ENCODE measurements at places on chromosomes 2 and 18.

DNA sequence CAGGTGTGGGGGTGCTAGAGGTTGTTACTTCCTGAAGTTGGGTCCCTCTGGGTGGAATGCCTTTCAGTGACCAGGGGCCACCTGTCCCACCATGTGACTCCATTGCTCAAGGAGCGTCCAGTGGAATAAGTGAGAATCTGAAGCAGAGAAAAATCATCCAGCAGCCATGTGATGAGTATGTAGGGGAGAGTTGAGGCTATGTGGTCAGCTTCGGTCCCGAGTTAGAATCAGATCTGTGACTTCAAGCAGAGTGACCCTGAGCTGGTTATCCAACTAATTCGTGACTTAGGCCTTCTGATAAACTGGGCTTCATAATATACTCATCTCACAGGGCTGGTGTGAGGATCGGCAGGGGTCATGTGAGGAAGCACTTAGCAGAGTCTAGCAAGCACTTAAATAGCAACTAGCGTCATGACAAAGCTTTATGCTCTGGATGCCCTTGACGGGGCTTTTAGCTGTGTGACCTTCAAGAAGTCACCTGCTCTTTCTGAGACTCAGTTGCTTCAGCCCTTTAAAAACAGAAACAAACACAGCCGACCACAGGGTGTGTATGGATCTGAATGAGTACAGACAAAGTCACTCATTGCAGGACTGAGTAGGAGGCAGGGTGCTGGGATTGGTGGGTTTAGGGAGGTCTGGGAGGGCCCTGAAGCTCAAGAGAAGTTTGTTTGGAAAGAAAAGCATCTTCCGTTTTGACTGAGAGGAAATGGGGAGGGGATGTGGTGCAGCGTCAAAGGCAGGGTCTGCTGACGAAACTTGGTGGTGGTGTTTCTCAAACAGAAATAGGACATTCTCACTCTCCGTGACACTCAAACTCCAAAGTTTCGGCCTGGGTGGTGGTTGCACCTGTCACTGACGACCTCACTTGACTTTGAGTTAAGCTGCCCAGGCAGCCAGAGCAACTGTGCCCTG lies 264.0 kb upstream of the CXCR4 start:
- peak; percentile 55 for DNase-seq

GRCh38 chr18:54405290-54405689 lies 47.6 kb downstream of the C18orf54 start:
- no peak for DNase-seq

- DNase-seq, result no peak
Measured at GRCh38 chr2:190501702-190502407, 32.7 kb downstream of the NEMP2 start.

GRCh38 chr2:197556456-197556855 lies 40.6 kb downstream of the MOB4 start:
- no peak for DNase-seq

- no peak for DNase-seq
Measured at GRCh38 chr18:11885278-11885947, 22.7 kb downstream of the MPPE1 start.

- no peak for DNase-seq
Measured at GRCh38 chr18:75267643-75268363, 57.2 kb downstream of the TSHZ1 start.

DNA sequence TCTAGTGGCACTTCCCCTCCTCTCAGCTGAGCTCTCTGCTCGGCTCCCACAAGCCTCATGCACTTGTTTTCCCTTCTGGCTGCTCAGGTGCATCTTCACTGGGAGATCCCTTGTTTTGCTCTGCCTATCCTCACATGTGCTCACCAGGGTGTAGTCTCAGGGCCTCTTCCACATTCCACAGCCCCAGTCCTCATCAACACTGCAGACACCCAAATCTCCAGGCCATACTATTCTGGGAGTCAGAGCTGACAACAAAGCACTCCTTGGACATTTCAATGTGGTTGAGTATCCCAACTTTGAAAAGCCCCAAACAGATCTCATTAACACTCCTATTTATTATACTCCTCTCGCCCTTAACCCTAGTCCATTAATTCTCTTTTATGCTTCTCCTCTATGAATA lies 71.3 kb downstream of the CCDC93 start:
- DNase-seq, result no peak

GRCh38 chr2:113692698-113693428 lies 63.6 kb downstream of the SLC35F5 start:
- no peak for DNase-seq

DNA sequence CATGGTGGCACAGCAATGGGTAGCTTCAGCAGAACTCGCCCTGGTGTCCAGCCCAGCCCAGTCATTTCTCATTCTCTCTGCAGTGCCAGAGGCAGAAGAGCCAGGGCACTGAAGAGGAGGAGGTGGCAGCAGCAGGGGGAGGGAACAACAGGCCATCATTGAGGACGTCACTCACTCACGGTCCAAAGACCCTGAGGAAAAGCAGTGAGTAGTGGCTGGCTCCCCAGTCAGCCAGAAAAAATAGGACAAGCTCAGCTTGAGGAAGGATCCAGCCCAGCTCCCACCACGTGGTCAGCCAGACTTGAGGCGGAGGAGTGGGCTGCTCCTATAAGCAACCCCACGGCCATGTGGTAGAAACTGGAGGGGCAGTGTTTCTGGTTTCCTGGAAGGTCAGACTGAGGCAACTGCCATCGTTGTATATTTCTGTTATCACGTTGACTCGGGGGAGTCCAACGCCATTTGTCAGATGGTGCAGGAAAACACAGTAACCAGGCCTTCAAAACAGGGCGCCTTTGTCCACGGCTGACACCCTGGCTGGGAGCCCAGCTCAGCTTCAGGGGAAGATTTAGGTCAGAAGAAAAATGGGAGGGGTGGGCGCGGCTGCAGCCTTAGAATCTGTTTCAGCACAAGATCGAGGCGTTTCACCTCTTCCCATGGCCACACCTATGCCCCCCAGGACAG lies 19.0 kb upstream of the TMEM247 start:
- no peak for DNase-seq

GRCh38 chr2:235485362-235485761 lies 8.5 kb upstream of the AGAP1 start:
- no peak for DNase-seq

GRCh38 chr2:198127627-198128026 lies 323.2 kb downstream of the PLCL1 start:
- DNase-seq, result peak; percentile 6

DNA sequence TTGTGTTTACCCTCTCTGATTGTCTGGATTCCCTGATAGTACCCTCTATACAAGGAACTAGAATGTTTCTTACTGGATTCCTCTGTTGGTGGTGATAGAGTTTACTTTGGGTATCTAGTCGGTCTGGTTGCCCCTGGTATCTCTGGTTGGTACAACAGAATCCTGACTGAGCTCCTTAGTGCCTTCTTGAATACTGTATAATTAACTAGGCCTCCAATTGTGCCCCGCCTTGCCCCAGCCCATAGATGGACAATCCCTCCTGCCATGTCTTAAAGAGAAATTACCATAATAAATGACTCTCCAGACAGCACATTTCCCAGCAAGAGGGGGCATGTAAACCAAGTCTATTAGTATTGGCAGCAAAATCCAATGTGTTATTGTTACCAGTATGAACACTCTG lies 2.3 kb downstream of the SCN1A start:
- DNase-seq, result no peak

- no peak for DNase-seq
Measured at GRCh38 chr2:18825838-18826237, 236.5 kb upstream of the NT5C1B start.

DNA sequence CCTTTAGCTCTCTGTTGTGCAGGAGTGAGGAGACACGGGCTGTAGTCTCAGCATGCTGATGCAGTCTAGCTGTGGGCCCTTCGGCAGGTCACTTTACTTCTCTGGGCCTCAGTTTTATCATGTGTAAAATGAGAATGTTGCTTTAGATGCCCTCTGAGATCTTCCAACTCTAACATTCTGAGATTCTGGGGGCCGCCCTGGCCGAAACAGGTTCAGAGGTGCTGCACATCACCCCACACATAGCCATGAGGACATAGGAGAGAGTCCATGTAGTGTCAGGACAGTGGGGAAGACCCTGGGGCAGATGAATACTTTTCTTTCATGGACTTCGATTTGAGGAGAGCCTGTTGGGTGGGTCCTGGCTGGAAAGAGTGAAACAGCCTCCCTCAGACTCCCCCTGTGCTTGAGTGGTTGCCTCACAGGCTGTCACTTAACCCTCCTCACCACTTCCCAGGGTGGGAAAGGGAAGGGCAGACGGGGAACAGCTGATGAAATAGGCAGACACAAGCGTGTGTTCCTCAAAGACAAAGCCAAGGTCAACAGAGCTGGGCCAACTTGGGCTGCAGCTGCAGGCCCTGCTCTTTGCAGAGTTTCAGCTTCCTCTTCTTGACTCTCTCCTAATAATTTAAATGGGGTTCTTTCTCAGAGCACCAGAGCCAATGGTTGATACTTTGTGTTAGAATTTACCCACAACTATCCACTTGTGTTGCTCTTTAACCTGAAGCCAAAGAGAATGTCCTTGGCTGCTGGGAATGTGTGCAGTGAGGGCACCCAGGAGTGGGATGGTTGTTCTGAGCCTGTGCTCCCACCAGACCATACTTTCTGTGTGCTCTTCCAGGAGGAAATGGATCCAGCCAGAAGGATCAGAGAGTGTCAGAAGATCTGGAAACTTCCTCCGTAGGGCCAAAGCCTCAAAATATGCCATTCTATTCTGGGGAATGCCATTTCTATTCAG lies 14.7 kb upstream of the MRPL33 start:
- no peak for DNase-seq

GRCh38 chr2:198141726-198142125 lies 337.3 kb downstream of the PLCL1 start:
- DNase-seq, result no peak

- DNase-seq, result no peak
Measured at GRCh38 chr18:36762074-36762473, 66.7 kb downstream of the TPGS2 start.

- DNase-seq, result no peak
Measured at GRCh38 chr2:149797030-149797429, 209.5 kb upstream of the MMADHC start.

DNA sequence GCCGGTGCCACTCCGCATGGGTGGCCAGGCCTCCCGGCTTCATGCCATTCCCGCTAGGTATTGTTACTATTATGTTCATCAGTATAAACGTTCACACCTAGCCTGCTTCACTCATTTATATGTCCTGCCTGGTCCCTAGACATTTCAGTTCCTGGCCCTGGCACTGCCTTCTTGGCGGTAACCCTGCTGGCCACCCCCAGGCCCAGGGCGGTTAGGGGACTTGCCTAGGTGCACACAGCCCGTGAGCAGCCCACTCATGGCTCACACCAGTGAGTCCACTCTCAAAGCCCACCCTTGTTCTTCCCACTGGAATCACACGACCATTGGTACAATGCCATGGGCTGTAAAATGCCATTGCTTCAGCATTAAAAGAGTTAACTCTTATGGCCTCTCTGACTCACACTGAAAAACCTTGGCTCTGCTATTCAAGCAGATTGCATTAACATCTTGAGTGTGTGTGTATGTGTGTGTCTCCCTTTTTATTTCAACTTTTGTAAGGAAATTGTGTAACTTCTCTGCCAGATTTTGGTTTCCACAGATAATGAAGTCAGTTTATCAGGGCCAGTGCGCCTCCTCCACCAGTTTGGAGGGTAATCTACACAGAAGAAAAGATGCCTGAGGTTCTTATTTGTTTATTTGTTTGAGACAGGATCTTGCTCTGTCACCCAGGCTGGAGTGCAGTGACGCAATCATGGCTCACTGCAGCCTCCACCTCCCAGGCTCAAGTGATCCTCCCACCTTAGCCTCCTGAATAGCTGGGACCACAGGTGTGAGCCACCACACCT lies 74.2 kb downstream of the RAB31 start:
- no peak for DNase-seq

- no peak for DNase-seq
Measured at GRCh38 chr18:28468901-28469300, 292.0 kb upstream of the CDH2 start.

DNA sequence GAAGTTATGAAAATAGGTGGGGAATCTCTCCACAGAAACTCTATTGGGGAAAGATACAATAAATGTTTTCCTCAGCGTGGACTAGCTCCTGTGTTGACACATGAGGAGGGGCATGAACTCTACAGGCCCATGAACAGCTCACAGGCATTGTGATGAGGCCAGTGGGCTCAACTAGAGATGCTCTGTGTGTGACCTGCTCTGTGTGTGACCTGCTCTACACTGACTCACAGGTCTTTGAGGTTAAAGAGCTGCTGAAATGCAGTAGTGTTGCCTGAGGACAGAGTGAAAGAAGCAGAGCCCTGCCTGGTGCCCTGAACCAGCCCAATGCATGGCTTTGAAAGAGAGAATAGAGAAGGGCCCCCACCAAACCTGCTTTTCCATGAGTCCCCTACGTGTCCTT lies 117.6 kb downstream of the MCFD2 start:
- DNase-seq, result no peak

DNA sequence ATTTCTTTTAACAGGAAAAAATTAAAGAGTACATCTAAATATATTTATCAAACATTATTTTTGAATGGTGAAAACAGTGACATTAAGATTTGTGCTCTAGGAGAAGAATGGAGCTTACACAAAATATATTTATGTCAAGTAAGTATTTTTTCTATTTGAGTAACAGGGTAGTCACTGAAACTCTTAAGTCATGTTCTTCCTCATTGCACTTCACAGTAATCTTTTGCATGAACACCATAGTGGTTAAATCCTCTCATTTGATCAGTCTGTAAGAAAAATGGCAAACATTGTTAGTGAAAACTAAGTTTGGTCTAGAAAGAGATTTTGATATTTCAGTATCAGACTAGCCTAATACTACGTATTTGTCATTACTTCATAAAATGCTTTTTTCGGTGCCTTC lies 8.1 kb downstream of the GMCL1 start:
- DNase-seq, result no peak

DNA sequence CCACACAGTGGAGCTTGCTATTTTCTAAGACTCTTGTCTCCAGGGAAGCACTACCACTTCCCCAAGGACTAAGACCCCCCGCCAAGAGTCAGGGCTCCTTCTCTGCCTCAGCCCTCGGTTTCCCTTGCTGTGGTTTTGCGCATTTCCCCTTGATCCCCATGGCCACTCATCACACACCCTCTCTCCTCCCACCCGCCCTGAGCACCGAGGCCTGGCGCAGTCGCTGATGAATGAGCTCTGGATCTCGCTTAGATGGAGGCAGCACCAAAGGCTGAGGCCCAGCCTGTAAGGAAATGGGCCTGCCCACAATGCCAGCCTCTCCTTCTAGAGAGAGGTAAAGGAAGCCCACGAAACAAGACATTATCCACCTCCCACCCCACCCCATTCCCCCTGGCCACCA lies 96.9 kb downstream of the TNS1 start:
- no peak for DNase-seq

DNA sequence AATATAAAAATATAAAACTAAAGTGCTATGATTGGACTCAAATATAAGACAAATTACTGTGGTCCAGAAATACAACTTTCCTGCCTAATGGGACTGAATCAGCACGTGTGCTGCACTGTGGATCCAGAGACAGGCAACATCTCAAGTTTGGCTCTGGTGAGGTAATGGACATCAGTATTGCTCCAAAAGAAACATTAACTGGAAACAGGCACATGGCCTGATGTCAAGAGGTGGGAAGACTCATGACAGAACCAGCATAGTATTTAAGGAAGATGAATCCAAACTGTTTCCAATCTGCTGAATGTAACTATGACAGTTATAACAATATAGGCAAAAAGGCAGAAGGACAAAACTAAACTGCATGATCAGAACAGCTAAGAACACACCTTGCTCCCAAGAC lies 354.6 kb downstream of the FSIP2 start:
- DNase-seq, result no peak
